ENCODE measurements at places on chromosomes 12 and 14.

DNA sequence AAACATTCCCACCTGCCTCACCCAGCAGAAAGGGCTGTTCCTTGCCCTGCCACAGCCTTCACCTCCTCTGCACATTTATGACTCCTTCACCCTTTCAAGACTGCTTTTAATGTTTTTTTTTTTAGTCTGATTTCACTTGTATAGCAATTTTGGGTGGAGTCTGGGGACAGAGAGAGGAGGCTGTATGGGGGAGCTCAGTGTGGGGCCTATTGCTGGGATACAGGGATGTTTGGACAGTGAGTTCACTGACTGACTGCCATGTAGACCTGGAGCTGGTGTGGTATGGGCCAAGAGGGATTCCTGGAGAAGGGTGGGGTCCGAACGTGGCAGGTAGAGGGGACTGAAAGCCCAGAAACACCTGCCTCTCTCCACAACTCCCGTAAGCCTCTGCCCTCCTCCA is 1.9 kb upstream of the KRT85 start:
- H3K36me3 ChIP-seq: no peaks in the 10 kb centered on the region
- no peak overlapping the region for H3K4me3 ChIP-seq
- no peak for DNase-seq
- no peak overlapping the region for H3K27ac ChIP-seq
- H3K4me1 ChIP-seq: peaks cover 4% of the 10 kb centered on the region

GRCh38 chr12:61348871-61349270 is 911.3 kb upstream of the USP15 start:
- no peaks in the 10 kb centered on the region for H3K36me3 ChIP-seq
- no peaks in the 10 kb centered on the region for H3K27me3 ChIP-seq
- no peak overlapping the region for H3K4me3 ChIP-seq
- H3K4me1 ChIP-seq: no peaks in the 10 kb centered on the region

DNA sequence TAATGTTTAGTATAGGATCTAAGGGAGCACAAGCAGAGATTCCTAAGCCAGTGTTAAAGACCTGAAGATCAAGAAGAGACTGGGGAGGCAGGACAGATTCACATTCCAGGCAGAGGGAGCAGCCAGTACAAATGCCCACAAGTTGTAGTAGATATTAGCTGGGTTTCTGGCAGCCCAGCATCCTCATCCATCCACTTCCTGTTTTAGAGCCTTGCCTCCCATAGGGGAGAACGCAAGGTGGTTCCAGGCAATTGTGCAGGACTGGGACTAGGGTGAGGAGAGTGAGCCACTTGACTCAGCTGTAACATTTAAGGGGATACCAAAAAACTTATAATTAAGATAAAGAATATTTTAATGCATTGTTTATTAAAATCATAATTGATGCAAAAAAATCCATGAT is 71.3 kb upstream of the PSMA6 start:
- no peak overlapping the region for H3K4me3 ChIP-seq
- no peaks in the 10 kb centered on the region for H3K27me3 ChIP-seq

- H3K4me3 ChIP-seq: no peak overlapping the region
- no peaks in the 10 kb centered on the region for H3K36me3 ChIP-seq
- peaks cover 49% of the 10 kb centered on the region for H3K4me1 ChIP-seq
Observed at GRCh38 chr14:52693036-52693435, 2.3 kb downstream of the ERO1A start.

- H3K36me3 ChIP-seq: peaks cover 20% of the 10 kb centered on the region
- no peak for DNase-seq
- H3K27ac ChIP-seq: no peak overlapping the region
- peaks cover 15% of the 10 kb centered on the region for H3K4me1 ChIP-seq
- no peaks in the 10 kb centered on the region for H3K27me3 ChIP-seq
Observed at GRCh38 chr12:76863005-76863670, 15.7 kb downstream of the CSRP2 start.

- DNase-seq: no peak
- H3K36me3 ChIP-seq: no peaks in the 10 kb centered on the region
- no peaks in the 10 kb centered on the region for H3K4me1 ChIP-seq
- H3K27ac ChIP-seq: no peak overlapping the region
- H3K4me3 ChIP-seq: no peak overlapping the region
Observed at GRCh38 chr12:31023271-31023724, 50.4 kb upstream of the DDX11 start.

DNA sequence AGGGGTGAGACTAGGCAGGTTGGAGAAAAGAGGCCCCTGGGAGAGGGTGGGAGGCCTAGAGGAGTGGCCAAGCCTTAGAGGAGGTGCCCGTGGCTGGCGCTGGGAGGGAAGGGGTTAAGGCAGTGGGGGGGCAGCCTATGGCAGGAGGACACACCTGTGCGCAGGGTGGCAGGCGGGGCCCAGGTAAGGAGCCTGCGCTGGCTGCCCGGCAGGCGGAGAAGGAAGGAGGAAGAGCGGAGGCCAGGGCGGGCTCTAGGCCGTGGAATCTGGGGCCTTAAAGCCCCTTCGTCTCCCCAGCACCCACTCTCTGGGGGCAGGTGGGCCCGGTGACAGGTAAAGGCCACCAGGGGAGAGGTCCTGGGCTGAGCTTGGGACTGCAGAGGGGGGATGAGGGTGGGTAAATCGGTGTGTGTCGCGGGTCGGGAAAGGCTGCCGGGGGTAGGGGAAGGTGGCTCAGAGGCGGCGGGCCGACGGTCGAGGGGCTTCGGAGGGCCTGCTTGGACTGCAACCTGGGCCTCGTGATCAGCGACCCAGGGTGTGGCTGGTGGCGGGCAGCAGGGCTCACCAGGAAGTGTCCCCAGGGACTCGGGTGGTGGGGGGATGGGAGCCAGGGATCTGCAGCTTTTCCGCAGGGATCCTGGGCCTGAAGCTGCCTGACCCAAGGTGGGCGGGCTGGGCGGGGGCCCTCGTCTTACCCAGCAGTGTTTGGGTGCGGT is 7.3 kb downstream of the PHB2 start:
- no peaks in the 10 kb centered on the region for H3K27me3 ChIP-seq
- H3K4me1 ChIP-seq: peaks cover 71% of the 10 kb centered on the region
- peak; percentile 17 for DNase-seq
- no peak overlapping the region for H3K4me3 ChIP-seq

GRCh38 chr14:82905762-82906161 is 1372.1 kb upstream of the SEL1L start:
- H3K4me1 ChIP-seq: no peaks in the 10 kb centered on the region
- no peak overlapping the region for H3K27ac ChIP-seq
- no peak for DNase-seq
- no peak overlapping the region for H3K4me3 ChIP-seq

- no peak for DNase-seq
- no peaks in the 10 kb centered on the region for H3K36me3 ChIP-seq
- H3K4me1 ChIP-seq: peaks cover 4% of the 10 kb centered on the region
- no peak overlapping the region for H3K27ac ChIP-seq
- H3K27me3 ChIP-seq: peaks cover 45% of the 10 kb centered on the region
- no peak overlapping the region for H3K4me3 ChIP-seq
Observed at GRCh38 chr12:109550281-109550680, 23.0 kb downstream of the MMAB start.

DNA sequence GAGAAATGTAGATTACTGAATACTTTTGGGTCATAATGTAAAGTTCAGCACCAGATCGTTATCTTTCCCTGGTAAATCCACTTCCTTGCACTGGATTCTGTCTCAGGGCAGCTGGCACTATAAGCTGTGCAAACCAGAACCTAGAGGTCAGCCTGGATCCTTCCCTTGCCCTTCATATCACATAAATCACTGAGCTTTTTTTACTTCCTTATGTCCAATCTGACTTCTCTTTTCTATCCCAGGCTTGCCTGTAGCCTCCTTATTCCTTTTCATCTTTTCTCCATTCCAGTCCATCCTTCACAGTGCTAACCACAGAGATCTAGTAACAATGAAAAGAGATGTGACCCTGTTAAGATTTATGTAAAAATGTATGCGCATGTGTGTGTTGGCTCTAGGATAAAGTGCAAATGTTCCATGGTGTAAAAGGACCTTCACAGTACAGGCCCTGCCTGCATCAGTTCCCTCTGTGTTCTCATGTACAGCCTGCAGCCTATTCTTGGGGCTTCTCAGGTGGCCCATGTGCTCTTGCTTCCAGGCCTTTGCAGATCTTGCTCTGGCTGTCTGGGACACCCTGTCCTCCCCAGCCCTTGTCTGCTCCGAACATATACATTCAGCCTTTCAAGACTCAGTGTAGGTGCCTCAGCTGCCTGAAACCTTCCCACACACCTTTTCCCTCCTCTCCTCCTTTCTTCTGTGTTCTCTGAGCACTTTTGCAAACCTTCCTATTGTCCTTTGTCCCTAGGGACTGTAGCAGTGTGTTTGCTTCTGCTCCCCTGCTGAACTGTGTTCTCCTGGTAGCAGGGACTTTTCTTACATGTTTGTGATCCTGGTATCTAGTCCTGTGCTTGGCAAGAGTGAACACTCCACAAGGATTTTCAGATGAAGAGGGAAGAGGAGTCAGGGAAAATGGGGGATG is 30.0 kb downstream of the PELI2 start:
- H3K4me3 ChIP-seq: no peak overlapping the region
- no peaks in the 10 kb centered on the region for H3K36me3 ChIP-seq

DNA sequence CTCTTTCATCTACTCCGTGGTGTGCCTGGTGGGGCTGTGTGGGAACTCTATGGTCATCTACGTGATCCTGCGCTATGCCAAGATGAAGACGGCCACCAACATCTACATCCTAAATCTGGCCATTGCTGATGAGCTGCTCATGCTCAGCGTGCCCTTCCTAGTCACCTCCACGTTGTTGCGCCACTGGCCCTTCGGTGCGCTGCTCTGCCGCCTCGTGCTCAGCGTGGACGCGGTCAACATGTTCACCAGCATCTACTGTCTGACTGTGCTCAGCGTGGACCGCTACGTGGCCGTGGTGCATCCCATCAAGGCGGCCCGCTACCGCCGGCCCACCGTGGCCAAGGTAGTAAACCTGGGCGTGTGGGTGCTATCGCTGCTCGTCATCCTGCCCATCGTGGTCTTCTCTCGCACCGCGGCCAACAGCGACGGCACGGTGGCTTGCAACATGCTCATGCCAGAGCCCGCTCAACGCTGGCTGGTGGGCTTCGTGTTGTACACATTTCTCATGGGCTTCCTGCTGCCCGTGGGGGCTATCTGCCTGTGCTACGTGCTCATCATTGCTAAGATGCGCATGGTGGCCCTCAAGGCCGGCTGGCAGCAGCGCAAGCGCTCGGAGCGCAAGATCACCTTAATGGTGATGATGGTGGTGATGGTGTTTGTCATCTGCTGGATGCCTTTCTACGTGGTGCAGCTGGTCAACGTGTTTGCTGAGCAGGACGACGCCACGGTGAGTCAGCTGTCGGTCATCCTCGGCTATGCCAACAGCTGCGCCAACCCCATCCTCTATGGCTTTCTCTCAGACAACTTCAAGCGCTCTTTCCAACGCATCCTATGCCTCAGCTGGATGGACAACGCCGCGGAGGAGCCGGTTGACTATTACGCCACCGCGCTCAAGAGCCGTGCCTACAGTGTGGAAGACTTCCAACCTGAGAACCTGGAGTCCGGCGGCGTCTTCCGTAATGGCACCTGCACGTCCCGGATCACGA is 2.2 kb downstream of the SSTR1 start:
- DNase-seq: no peak
- H3K4me3 ChIP-seq: peak overlapping the region; percentile 65
- peaks cover 37% of the 10 kb centered on the region for H3K4me1 ChIP-seq
- no peak overlapping the region for H3K27ac ChIP-seq
- peaks cover 66% of the 10 kb centered on the region for H3K27me3 ChIP-seq
- H3K36me3 ChIP-seq: no peaks in the 10 kb centered on the region
